ENCODE measurements at places on chromosomes 5 and 9.
A peak's percentile ranks its signal among the peaks of the same experiment; 100 is the strongest.

DNA sequence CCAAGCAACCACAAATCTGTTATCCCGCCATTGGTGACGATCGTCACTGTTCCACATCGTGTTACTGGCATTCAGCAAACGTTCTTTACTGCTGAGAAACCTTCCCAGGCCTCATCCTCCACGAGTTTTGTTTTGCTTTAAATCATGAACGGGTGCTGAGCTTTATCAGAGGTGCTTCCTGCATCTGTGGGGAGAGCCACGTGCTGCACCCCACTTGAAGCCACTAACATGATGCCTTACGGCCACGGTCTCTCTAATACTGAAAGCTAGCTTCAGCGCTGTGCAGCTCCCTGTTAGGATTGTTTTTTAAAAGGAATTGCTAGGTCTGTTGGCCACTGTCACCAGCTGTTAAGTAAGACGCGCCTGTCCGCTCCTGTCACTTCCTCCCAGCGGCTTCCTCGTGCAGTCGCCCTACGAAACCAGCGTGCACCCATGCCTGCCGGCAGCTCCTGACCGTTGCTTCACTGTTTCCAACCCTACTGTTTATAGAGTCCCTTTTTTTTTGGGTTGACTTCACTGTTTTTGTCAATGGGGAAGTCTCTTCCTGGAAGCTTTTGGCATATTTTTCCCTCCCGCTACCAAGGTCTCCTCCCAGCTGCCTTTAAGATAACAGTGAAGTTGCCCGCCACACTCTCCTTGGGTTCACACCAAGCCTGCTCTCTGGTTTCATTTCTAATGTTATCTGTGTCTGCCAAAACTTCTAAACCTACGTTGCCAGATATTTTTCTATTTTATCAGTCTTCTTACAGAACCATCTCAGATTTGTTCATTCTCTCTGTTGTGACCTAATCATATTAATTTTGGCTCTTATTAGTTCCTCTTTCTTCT is 20.3 kb downstream of the LPCAT1 start:
- no peak for DNase-seq

DNA sequence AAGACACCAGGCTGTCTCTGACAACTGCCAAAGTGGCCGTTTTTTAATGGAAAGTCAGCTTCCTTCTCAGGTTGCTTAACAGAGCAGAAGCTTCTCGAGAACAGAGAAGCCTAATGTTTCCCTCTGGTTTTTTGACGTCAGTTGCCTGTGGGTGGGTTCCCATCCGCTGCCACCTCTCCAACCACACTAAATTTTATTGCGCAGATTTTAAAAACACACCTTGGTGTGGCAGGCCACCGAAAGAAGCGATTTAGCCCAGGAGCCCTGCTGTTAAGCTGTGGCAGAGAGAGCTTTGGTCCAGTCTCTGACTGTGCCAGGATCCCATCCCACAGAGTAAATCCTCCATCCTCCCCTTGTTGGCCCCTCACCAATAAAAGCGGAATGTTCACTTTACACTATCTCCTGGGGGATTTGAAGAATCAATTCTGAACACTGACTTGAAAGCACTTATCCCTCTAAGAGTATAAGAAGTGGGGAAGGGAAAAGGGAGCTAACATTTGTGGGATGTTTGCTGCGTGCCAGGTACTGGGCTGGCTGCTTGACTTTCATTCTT is 181.6 kb downstream of the AOPEP start:
- DNase-seq: no peak

DNA sequence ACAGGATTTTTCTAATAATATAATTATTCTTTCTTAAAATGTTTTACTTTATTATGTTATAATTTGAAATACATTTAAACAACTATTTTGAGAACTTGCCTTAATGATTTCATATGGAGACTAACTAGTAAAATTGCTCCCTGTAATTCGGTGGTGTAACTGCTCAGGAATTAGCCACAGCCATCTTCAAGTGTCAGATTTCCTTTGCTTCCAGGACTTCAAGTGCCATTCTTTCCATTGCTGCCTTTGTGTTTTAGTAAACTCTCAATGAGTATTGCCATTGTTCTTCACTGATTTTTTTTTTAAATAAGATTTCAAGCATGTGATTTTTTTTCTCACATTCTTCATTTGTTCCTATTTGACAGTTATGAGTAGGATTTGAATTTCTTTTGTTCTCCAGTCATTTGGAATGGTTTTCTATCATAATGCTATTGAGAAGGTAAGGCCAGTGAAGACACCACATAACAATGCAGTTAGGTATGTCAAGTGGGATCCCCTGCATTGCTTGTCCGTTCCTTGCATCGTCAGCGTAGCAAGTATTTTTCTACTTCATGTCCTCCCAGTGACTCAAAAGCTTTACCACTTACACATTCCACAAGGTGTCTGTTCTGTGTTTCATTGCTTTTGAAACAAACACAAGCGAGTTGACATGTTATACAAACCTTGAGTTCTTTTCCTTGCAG is 83.7 kb downstream of the LNPEP start:
- no peak for DNase-seq

- DNase-seq: no peak
These were observed 36.0 kb downstream of the SARDH start for GRCh38 chr9:133701981-133702797.

DNA sequence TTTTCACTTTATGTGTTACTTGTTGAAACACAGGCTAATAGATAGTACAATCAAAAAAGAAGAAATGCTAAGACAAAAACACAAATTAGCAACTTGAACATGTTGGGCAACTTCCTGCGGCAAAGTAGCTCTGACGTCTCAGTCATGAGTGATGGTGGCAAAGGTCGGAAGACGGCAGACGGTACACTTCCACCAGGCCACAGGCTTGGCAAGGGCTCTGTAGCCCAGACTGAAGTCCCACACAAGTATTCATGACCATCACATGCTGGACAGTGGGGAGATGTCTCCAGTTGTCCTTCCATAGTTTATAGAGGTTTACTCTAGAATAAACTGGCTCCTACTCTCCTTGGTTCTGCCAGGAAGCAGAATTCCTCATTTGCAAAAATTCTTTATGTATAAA is 831.3 kb downstream of the MTRR start:
- DNase-seq: no peak

DNA sequence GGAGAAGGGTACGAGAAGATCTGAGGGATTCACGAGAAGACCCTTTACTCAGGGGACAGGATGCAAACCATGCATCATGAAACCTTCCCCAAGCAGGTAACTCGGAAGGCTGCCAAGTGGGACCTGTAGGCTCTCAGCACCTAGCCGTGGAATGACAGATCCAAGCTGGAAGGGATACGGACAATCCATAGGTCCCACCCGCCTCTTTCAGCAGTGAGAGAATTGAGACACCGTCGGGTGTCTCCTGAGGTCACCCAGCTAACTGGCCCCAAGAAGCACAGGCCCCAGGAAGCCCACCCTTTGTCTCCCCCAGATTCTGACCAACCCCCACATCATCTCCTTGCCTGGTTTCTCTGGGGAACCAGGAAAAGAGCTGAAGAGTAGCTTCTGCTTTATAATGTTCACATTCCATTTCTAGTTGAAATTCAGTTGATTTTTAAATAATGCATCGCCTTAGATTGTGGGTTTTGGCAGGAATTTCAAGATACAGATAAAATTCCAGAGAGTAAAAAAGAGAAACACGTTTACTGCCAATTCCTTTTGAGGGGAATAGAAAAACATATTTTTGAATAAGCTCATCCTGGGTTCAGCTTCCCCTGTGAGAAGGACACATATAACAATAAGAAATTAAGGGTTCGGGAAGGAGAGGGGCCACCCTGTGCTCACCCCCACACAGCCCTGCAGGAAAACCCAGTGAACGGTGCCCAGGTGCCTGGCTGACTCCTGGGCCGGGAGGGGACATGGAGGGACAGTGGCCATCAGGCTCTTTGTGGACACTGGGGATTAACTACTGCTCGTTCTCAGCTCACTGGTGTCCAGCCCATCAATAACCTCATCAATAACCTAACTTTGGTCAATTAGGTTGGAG is 51.1 kb downstream of the NSUN2 start:
- no peak for DNase-seq

- DNase-seq: no peak
These were observed 3.3 kb upstream of the RALGDS start for GRCh38 chr9:133124123-133124906.

DNA sequence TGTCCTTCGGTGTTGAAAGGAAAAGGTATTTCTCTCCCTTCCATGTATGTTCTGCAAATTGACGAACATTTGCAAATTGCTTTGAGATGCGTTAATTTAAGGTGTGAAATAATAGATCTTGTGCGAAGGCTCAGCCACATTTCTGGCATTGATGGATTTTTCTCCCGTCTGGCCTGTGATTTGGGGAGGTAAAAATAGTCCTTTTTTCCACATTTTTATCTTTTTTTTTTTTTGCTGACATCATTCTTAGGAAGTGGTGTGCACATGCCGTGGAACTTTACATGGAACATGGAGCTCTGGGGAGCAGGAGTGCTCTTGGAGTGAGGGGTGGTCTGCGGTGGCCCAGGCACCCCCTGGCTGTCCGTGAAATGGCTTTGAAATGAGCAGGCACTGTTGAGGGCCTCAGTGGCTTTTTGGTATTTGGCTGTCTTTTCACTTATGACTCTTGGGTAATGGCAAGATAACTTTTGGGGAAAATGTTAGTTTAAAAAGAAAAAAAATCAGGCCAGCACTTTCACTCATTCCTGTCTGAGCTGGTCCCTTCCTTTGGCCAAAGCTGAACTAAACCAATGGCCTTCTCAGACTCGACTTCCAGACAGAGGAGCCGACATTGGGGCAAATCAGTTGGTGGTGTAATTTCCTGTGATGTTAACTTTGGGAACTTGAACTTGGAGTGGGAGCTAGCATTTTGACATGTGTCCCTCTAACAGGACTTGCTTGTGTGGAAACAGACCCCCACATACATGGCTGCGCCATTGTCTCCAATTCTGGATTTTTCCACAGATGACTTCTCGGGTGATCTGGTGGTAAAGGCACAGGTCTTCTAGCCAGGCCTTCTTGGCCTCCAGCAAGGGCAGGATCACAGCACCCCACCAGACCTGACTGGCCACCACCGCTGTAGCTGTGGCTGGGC is 4.2 kb downstream of the NEK6 start:
- no peak for DNase-seq

- no peak for DNase-seq
These were observed 321.6 kb downstream of the EDIL3 start for GRCh38 chr5:84063041-84063440.

DNA sequence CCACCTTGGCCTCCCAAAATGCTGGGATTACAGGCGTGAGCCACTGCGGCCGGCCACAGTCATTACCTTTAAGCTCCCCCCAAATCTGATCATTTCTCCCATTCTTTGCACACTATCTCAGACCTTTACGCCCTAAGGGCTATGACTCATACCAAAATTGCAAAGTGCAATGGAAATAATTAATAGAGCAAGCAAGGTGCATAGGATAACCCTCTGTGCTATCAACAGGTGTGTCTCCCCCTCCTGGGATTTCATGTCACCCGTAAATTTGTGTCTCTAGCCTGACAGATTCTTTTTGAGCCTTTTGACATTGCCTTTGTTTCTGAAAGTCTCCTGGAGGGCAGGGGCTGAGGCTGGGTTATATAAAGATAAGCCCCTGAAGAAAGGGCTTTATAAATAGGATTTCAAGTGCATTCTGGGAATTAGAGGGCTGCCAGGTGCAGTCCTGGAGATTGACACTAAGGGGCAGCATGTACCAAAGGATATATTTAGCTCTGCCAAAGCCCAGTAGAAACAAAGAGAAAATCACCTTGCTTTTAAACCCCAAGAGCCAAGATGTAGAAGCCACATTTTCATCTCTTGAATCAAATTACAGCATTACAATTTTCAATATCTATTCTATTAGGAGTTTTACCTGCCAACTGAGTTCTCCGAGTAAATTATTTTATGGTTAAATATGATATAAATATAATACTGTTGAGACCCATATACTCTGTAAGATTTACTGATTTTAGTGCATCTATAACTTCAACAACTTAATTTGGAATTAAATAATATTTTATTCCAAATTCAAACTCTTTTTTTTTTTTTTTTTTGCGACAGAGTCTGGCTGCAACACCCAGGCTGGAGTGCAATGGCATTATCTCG is 18.2 kb downstream of the S100Z start:
- DNase-seq: peak; percentile 29
